Naive thymus-derived CD4-positive, alpha-beta T cell (primary cell): ENCODE measurements at places on chromosomes 13 and 19.

DNA sequence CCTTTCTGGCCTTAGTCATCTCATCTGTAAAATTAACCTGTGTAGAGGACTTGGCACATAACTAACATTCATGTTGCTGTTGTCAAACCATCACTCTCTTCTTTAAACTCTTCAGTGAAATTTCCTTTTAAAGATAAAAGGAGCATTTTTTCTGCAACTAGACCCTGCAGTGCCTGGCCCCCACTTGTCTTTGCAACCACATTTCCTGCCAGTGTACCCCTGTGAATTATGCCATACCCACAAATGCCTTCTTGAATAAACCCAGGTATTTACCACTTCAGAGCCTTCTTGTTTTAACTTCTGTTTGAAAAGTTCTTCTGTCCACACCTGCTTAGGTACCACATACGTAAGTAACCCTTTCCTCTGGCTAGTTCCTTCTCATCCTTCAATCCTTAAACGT is 118.8 kb downstream of the CDK8 start:
- H3K36me3 ChIP-seq = no peaks in the 10 kb centered on the region
- peak; percentile 36 for DNase-seq

DNA sequence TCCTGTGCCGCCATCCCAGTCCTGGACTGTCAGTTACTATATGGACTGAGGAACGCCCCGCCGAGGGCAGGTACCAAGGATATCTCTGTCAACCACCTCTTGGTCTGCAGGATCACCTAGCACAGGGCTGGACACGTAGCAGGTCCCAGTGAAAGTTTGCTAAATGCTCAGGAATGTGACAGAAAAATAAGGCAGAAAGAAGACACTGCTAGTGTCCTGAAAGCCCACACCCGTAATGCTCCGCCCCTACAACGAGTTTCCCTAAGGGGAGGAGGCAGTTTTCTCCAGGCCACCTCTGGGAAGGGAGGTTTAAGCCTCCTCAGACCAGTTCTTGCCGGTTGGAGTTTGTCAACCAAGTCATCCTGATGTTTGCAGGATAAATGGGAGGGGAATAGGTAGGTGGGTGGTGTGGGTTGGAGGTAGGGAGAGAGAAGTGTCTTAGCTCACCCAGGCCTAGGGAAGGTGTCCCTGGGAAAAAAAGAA is 1.7 kb upstream of the SERTAD3 start:
- no peak for DNase-seq
- H3K27ac ChIP-seq = no peak overlapping the region
- H3K36me3 ChIP-seq = peaks cover 8% of the 10 kb centered on the region

- no peak overlapping the region for H3K4me3 ChIP-seq
- no peak overlapping the region for H3K27ac ChIP-seq
- no peaks in the 10 kb centered on the region for H3K4me1 ChIP-seq
- DNase-seq = no peak
- H3K27me3 ChIP-seq = no peaks in the 10 kb centered on the region
These were observed 11.3 kb downstream of the CEACAM21 start for GRCh38 chr19:41587101-41587837.

DNA sequence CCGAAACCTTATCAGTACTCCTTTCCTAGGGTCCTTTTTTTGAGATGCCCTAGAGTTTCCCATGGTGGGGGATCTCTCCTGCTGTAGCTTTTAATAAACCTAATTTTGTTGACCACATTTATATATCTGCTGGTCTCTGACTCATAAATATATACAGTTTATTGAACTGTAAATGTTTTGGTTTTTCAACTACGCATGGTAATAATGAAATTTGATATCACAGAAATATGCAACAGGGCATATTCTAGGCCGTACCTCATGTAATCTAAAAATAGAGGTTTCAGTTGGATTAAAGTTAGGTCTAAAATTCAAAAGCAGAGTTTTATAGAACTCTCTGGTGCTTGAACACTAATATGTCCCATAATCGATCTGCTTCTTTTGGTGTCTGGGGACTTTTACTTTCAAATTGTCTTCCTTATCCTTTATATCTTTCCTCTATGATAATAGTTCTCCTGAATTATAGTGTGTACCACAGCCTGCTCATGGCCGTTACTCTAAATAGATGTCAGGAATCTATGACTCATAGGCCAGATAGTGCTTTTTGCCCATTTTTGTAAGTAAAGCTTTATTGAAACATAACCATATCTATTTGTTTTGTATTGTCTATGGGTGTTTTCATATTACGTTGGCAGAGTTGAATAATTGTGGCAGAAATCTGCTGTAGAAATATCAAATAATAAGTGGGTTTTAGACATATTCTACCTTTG is 324.8 kb upstream of the PCDH9 start:
- H3K4me1 ChIP-seq = no peaks in the 10 kb centered on the region
- H3K4me3 ChIP-seq = no peak overlapping the region
- no peak overlapping the region for H3K27ac ChIP-seq

DNA sequence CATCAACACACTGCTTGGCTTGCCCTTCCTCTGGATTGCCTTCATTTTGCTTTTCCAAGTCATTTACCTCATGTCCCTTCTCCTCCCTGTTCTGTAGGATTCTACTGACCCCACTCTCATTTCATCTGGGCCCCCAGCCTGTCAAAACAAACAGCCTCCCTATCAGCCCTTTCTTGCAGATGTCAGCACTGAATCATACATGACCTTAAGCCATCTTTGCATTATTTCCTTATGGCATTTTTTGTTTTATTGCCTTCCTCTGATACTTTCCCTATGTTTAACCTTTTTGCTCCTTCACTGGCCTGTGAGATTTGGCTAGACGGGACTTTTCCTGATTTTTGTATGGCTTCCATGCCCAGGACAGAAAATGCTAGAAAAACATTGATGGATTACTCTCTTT is 8.7 kb downstream of the LRCH1 start:
- DNase-seq = no peak
- no peaks in the 10 kb centered on the region for H3K4me1 ChIP-seq
- H3K36me3 ChIP-seq = no peaks in the 10 kb centered on the region
- H3K27me3 ChIP-seq = no peaks in the 10 kb centered on the region
- H3K4me3 ChIP-seq = no peak overlapping the region
